ENCODE measurements at places on chromosomes 11 and 22.

- DNase-seq, result no peak
These were observed 250.8 kb upstream of the B3GAT1 start for GRCh38 chr11:134662629-134663360.

GRCh38 chr11:93756748-93757147 lies 15.3 kb downstream of the C11orf54 start:
- DNase-seq, result no peak

DNA sequence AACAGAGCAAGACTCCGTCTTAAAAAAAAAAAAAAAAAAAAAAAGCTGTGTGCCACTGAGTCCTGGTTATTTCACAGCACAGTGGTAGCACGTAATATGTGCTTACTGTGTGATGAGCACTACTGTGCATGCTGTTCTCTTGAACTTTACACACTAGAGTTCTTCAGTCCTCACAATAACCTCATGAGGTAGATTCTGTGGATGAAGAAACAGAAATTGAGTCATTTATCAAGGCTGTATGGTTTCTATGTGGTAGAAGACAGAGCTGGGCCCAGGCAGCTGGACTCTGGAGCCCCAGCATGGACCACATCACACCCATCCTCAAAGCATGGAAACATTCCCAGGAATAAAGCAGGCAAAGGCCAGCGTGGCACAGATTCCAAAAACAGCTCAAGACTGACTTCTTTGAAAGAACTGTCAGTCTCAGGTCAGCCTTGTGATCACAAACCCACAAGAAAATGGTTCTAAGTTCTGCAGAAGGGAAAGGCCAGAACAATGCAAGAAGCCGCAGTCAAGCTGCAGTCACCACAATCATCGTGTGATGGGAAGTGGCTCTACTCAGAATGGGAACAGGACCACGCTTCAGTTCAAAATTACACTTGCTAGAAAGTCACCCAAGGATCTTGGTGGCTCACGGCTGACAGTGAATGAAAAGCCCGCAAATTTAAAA lies 49.5 kb downstream of the MICAL3 start:
- DNase-seq, result no peak

DNA sequence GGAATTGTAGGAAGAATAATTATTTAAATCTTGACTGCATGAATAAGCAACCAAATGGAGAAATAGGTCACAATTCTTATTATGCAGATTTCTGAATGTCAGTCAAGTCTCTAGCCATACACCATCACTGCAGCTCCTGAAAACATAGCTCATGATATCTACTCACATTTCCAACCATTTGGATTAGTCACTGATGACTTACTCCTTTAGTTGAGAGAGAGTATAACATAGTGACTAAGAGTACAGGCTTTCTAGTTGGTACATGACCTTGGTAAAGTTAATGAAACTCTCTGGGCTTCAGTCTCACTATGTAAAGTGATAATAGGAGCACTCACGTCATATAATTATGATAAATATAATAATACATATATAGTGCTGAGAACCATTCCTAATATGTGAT lies 265.2 kb downstream of the KCNA4 start:
- no peak for DNase-seq

DNA sequence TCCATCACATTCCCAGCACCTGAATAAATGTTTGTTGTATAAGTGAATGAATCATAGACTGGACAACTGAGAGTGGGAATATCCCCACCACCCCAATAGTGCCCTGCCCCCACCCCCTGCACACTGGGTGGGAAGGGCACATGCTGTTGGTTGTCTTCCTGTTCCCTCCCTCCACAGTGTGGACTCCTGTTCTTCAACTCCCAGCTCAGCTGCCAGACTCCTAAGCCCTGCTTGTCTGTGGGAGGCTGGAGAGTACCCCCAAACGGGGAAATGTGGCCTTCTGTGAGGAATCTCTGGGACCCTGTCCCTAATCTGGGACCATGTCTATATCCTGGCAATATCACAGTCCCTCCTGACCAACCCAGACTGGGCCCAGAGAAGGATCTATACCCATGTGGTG lies 5.5 kb upstream of the MYOD1 start:
- no peak for DNase-seq

GRCh38 chr11:104645261-104646222 lies 252.7 kb downstream of the CASP12 start:
- no peak for DNase-seq

GRCh38 chr11:2290351-2290841 lies 11.3 kb downstream of the C11orf21 start:
- no peak for DNase-seq

- DNase-seq, result no peak
These were observed 26.5 kb downstream of the ABTB2 start for GRCh38 chr11:34331329-34331728.

DNA sequence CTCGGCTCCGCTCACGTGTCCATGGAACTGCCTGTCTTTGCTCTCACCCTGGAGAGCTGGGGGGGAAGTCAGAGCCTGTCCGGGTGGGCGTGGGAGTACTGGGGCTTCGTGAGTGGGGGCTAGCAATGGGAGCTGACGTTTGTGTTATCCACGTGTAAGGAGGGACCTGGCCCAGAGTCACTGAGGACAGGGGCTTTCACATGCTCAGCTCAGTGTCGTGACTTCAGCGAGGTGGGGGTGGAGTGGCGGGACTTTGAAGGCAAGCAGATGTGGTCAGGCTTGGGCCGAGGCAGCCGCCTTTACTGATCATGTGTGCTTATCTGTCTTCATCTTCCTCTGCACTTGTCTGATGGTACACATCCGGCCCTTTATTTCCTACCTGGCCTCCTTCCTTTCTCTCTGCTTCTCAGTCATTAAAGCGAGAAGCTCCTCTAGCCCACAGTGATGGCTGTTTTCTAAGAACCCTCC lies 113.1 kb upstream of the NNMT start:
- peak; percentile 63 for DNase-seq

DNA sequence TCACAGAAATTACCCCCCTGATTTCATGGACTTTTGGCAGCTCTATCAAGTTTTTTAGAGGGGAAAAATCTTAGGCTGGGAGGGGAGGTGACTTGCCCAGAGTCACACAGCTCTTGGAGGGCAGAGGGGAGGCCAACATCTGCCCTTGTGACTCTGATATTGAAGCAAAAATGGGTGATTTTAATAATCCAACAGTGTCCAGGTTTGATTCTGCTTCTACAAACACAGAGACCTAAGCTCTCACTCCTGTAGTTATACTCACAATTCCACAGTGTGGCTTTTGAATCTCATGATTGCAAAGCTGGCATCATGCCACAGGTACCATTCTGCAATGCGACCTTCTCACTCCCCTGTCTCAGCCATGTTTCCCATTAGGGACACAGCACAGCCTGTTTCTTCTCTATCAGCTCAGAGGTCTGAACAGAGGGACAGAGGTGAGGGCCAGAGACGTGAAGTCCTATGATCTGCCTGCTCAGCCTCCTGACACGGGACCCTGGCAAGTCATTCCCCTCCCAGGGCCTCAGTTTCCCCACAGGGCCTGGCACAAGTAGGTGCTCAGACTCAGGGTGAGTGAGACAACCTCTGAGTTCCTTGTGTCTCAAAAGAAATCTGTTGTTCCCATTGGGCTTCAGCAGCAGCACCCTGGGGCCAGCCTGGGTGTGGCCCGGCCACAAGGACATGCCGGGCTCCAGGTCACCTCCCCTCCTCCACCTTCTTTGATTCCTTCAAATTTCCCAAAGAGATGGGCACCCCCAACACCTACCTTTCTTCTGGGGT lies 766 bp downstream of the APOL2 start:
- no peak for DNase-seq
